ENCODE measurements at places on chromosomes 4 and X.

DNA sequence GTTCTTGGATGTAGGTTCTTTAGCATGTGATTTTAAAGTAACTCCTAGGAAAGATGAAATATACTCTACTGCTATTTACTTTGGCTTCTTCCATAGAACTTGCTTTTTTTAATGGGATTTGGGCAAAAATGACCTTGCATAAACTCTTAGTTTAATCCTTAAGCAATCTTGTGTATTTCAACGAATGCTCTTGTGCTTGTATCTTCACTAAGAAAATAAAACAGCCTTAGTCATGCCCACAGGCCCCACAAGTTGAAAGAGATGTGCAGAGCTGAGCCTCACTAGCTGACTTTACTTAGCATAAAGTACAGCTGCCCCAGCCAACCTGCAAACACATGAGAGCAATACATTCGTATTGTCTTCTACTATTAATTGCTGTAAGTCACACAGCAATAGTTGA, 1609.2 kb downstream of the STIM2 start:
- DNase-seq = peak; percentile 10

- no peak for DNase-seq
These were observed 23.6 kb downstream of the RBM10 start for GRCh38 chrX:47168495-47169073.

GRCh38 chrX:153498453-153498852, 3.7 kb downstream of the BGN start:
- DNase-seq = no peak

DNA sequence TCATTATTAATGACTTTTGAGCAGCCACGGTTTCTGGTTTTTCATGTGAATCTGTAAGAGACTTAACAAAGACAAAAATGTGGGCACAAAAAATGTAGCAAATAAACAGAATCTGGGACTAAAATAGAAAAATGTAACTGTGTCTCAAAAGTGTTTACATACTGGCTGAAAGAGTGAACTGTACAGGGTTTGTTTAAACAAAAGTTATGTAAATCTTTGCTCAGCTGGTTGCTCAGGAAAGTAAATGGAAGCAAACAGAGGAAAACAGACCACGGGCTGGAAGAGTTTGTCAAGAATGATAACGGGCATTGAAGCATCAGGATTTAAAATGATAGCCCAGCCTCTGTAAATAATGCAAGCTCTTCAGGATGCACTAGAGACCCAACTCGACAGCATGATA, 921.8 kb upstream of the FTHL17 start:
- no peak for DNase-seq

GRCh38 chrX:8971116-8971515, 62.8 kb downstream of the FAM9B start:
- peak; percentile 63 for DNase-seq

- no peak for DNase-seq
These were observed 7.6 kb upstream of the FAM200B start for GRCh38 chr4:15674046-15674445.

- DNase-seq = no peak
These were observed 20.8 kb downstream of the FGFRL1 start for GRCh38 chr4:1031956-1032795.

GRCh38 chrX:147900349-147900748, 11.4 kb upstream of the FMR1 start:
- DNase-seq = no peak

DNA sequence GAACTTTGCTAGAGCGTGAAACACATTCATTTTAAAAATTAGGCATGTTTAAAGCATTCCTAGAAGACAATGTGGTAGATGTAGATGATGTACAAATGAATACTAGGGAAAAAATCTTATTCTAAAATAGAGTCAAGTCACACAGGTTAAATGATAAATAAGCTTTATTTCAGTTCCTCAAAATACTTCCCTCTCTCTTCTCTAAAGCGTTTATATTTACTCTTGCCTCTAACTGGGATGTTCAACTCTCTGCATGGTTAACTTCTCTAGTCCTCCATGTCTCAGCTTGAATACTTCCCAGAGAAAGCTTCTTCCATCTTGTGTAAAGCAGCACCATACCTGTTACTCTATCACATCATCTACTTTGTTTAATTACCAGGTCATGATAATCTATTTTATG, 30.9 kb upstream of the GLRA3 start:
- no peak for DNase-seq

- DNase-seq = no peak
These were observed 2.6 kb upstream of the TCEANC start for GRCh38 chrX:13650318-13650717.

DNA sequence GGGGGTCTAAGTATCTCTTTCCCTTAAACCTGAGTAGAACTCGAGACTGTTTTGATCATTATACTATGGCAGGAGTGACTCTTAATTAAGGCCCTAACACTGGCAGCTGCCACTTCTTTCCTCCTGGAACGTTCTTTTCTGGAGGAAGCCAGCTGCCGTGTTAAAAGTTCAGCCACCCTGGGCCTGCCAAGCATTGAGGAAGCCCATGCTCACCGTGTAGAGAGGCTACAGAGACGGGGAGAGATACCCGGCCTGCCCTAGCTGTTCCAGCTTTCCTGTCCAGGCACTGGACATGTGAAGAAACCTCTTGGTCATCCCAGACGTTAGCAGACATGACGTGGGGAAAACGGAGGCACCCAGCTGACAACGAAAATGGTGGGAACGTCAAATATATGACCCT, 274.1 kb downstream of the ARHGAP10 start:
- DNase-seq = no peak

DNA sequence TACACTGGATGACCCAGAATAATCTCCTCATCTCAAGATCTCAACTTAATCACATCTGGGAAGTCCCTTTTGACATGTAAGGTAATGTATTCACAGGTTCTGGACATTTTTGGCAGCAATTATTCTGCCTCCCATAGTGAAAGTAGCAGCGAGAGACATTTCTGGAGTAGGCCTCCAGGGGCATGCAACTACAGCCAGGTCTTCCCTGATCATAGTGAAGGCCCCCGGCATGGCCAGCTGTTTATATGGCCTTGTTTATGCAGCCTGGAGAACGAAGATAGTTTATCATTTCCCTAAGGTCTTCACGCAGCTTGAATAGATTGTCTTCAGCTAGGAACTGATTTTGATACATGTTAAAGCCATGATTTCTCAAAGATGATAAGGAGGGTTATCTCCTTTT, 139.9 kb downstream of the RNF150 start:
- DNase-seq = no peak

GRCh38 chr4:121041307-121042090, 30.8 kb downstream of the NDNF start:
- no peak for DNase-seq

DNA sequence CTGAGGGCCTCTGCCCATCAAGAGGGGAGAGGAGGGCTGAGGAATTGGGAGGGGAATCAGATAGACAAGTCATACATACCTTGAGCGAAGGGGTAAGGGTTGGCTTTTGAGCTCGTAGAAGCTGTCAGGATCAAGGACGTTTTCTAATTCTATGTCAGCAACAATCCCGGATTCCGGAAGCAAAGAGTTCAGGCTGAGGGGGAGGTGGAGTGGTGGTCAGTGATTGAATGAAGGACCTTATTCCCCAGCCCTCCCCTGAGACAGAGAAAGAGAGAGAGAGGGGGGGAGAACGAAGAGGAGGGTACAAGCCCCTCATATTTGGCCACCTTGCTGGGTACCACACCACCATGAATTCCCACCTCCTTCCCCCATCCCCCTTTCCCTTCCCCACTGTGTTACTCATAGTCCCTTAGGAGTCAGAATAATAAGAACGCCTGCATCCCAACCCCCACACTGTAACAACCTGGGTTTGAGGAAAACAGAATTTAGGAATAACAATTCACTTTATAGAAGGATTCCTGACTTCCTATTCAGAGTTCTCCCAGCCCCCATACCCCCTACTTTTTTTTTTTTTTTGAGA, 2.7 kb downstream of the TFE3 start:
- DNase-seq = peak; percentile 4

GRCh38 chrX:136647677-136648360, at the start of gene CD40LG:
Gene CD40LG (plus strand): TSS chrX:136648158. CDS start chrX:136648249, 91 bp downstream.
- DNase-seq = no peak

GRCh38 chr4:67928546-67928945, 34.7 kb downstream of the TMPRSS11A start:
- DNase-seq = no peak

DNA sequence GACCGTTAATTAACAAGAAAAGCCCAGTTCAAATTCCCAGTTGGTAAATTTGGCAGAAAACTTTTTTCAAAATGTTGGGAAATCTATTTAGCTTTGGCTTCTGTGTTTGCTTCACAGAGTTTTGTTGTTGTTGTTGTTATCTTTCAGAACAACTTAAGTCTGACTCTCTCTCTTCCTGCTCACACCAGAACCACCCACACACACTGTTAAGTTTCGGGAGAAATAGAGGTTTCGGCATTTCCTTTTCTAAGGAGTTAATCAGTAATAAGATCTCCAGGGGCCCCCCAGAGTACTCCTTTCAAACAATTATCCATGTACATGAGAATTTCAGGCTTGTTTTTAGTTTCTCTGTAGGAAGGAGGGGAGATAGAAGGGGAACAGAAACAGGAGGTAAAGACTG, 106.2 kb upstream of the PTCHD1 start:
- DNase-seq = no peak

DNA sequence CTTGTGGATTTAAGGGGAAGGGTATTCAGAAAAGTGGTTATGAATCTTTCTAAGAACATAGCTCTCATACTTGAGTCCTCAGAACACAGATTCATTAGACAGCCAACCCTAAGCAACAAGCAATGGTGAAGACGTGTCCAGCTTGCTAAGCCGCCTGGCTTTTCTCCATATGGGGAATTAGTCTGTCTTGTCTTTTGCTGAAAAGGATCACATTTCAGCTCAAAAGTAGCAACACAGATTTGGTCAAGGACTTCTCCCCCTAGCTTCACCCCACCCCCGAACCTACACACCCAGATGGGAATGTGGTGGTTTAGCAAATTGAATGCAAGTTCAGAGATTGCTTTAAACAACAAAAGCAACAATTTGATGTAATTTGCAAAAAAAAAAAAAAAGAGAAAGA, 103.3 kb upstream of the RASGEF1B start:
- DNase-seq = no peak

- DNase-seq = no peak
These were observed 12.5 kb downstream of the OGT start for GRCh38 chrX:71545364-71545763.

DNA sequence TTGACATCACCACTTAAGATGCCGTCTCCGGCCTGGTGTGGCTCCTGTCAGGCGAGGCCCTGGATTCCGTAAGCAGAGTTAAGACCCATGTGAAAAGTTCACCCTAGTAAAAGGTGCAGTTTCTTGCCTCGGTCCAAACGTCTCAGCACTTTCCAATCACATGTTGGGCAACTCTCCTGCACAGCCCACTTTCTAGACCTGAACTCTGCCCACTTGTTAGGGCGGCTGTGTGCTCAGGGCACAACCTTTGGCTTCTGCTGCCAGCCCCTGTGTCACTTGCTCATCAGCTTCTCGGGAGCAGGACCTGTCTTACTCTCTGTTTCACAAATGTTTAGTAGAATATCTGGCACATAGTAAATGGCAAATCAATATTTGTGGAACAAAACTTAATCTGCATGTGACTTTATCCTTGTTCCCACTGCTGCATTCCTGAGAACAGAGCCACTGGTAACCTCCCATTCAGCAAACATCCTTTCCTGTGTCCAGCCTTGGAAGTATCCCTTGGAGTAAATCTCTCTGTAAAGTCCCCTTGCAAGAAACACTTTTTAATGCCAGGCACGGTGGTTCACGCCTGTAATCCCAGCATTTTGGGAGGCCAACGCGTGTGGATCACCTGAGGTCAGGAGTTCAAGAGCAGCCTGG, 38.7 kb upstream of the SH3RF1 start:
- DNase-seq = no peak

DNA sequence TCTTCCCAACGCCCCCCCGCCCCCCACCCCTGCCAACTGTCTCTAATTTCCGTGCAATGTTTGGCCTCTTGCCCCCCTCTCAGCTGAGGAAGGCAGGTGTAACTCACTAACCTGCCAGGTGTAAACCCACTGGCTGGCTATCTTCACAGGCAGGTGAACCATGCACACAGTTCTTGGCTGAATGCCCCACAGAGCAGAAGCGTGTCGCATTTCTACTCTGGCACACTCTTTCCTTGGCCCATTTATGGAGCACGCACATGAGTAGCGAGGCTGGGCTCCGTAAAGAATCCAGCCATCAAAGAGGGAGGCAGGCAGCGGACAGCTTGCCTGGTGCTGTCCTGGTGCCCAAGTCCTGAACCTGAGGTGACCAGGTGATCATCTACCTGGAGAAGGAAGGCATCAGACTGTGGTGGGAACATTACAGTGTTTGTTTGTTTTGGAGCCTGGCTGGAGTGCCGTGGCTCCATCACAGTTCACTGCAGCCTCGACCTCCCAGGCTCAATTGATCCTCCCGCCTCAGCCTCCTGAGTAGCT, 39.2 kb upstream of the CRMP1 start:
- no peak for DNase-seq

DNA sequence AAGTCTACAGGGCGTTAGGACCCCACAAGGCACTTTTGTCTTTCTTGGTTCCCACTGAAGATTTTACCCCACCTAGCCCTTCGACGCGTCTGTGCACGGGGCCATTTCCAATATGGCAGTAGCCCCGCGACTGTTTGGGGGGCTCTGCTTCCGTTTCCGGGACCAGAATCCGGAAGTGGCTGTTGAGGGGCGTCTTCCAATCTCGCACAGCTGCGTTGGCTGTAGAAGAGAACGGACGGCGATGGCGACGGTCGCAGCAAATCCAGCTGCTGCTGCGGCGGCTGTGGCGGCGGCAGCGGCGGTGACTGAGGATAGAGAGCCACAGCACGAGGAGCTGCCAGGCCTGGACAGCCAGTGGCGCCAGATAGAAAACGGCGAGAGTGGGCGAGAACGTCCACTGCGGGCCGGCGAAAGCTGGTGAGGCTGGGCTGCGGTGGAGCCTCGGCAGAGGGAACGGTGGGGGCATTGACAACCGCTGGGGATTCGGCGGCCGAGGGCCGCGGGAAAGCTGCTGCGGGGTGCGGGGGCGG, at the start of gene USP11:
USP11 (plus strand) TSS at position 207 of the 530 bp plus-strand sequence; CDS start at position 242, 35 bp downstream.
- peak; percentile 53 for DNase-seq

- DNase-seq = no peak
These were observed 185.5 kb upstream of the ANXA10 start for GRCh38 chr4:167906851-167907250.

DNA sequence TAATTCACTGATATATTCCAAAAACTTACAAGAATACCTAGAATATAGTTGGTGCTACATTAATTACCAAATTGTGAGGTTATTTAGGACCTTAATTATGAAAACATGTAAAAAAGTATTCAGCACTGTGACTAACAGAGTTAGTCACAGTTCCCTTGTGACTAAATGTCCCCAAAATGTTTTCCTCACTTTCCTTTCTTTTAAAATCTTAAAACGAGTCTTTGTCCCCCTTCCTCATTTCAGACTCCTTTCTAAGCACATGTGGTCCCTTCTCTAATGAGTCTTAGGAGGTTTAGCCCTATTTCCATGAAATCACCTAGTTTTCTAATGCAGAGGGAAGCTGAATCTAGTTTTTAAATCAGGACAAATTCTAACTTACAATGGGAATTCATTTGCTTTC, 175.0 kb downstream of the PPP3CA start:
- DNase-seq = no peak

All from astrocyte of the spinal cord (primary cell).